ENCODE measurements at places on chromosomes 6 and 20.

DNA sequence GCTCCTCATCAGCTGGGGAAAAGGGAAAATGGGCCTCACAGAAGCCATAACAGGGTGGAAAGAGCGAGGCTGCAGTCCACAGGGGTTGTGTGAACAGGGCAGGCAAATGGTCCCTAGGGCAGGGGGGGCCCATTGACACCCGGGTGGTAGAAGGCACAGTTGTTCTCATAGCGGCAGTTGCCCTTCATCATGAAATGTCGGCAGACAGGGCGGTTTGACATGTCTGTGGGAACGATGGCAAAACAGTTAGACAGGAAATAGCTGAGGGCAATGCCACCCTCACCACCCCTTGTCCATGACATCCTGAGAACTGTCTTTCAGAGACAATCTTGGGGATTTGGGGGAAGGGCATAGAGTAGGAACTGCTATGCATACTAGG is 15.6 kb downstream of the PPP1R10 start:
- DNase-seq, result no peak

- DNase-seq, result no peak
Measured at GRCh38 chr20:59469267-59470252, 134.8 kb upstream of the PHACTR3 start.

DNA sequence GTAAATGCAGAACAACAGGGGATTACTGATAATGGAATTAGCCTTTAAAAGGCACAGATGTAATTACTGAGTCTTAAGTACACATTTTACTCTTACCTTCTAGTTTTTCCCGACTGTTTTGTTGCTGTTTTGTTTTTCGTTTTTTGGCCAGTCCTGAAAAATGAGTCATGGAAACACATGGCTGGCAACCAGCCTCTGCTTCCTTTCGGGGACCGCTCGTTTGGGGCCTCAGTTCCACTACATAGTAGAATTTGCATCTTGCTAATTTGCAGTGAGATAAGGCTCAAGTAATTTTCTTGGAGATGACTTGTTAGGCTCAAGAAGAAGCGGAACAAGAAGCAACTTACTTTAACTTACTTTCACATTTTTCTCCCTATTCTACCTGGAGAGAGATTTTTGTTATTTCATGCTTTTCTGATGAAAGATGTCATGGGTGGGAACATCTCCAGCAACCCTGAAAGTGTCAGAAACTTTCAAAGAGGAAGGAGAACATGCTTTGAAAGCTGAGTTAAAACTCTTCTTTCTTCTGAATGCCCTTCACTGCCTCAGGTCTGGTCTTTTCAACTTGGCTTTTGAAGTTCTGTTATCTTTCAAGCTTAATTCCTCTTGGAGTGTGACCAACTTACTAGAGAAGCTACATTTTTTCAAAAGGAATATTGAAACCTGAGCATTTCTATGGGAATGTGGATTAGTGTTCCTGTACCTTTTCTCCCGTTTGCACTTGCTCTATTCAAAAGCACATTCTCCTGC is 71.5 kb upstream of the HDAC2 start:
- DNase-seq, result peak; percentile 47

DNA sequence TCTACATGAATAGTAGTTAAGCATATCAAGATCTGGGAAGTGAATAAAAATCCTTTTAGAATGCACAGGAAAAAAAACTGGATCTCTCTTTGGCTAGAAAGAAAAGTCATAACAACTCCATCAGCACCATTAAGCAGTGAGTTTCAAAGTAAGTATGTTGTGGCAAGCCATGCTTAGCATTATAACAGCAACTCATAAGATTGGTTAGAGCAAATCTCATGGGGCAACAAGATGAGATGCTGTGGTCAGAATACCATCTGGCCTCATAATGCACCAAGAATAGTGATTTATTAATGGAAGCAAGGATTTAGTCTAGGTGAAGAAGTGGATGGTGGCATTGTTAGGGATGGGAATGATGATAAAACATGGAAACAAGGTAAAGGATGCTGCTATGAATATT is 159.4 kb downstream of the PHF3 start:
- peak; percentile 60 for DNase-seq

GRCh38 chr6:56934876-56935275 is 20.0 kb upstream of the BEND6 start:
- peak; percentile 29 for DNase-seq

- no peak for DNase-seq
Measured at GRCh38 chr6:168939041-168939440, 314.6 kb downstream of the THBS2 start.

All from fibroblast of mammary gland (primary cell).